ENCODE measurements at places on chromosomes 16 and 17.

DNA sequence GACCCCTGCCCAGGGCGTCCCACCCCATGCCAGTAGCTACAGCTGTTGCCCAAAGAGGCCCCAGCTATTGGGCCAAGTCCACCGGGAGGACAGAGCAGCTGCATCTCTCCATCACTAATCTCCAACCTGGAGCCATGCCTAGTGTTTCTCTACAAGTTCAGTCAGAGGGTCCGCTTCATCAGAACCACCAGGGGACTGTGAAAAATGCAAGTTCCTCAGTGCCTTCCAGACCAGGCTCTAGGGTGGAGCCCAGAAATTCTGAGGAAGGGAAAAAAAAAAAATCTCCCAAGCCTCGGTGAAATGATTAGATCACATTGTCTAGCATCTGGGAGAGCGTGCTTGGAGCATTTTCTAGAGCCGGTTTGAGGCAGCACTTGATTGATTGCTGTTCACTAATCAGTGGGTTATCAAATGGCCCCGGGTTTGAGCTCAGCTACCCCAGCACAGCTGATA lies 22.4 kb upstream of the HERPUD1 start:
- DNase-seq, result no peak

- DNase-seq, result no peak
Observed at GRCh38 chr16:24855678-24856077, 9.9 kb downstream of the SLC5A11 start.

GRCh38 chr16:24652803-24653202 lies 76.6 kb upstream of the TNRC6A start:
- no peak for DNase-seq

DNA sequence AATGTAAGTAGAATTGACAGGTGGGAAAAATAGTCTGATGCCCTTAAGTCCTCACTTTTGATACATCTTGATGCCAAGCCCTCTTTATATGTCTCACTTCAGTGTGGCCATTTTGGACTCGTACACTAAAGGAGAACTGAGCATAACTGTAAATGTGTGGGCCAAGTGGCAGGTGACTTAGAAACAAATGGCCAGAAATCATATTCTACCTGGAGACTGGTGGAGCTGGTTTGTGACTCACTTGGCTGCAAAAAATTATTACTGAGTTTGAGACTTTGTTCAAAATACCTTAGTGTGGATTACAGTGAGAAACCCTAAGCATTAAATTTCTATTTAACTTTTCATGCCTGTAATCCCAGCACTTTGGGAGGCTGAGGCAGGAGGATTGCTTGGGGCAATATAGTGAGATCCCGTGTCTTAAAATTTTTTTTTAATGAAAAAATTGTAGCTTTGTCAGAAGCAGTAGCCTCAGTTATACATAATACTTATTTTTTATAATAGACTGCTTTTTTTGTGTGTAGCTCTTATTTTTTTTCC lies 5.0 kb downstream of the HAPSTR1 start:
- DNase-seq, result no peak

DNA sequence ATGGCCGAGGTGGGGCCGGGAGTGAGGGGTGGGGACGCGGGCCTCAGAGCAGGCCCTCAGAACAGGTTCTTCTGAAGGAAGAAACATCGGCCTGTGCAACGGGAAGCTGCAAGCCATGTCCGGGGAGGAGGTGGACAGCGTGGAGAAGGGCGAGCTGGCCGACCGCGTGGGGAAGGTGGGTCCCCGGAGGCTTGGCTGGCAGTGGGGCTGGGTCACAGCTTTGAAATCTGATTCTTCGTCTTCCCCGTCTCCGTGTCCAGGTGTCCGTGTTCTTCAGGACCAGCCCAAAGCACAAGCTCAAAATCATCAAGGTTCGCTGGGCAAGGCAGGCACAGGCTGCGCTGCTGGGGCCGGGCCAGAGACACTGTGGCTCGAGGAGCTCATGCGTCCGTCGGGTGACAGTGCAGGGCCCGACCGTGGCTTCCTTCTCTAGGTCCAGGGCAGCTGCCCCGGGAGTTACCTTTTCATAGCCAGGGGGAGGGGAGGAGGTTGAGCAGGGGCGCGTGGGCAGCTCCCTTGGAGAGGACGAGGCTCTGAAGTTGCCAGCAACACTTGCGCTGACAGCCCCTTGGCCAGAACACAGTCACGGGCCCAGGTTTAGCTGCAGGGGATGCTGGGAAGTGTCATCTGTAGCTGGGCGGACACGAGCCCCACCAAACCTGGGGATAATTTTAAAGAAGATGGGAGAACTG lies 51.3 kb downstream of the MEAK7 start:
- no peak for DNase-seq

DNA sequence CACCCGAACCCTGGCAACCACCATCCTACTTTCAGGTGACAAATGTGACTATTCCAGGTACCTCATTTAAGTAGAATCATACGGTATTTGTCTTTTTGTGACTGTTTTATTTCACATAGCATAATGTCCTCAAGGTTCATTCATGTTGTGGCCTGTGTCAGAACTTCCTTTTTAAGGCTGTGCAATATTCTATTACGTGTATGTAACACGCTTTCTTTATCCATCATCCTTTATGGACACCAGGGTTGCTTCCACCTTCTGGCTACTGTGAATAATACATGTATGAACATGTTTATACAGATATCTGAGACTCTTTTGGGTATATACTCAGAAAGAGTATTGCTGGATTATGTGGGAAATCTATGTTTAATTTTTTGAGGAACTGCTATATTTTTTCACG lies 28.7 kb upstream of the RSL1D1 start:
- no peak for DNase-seq

DNA sequence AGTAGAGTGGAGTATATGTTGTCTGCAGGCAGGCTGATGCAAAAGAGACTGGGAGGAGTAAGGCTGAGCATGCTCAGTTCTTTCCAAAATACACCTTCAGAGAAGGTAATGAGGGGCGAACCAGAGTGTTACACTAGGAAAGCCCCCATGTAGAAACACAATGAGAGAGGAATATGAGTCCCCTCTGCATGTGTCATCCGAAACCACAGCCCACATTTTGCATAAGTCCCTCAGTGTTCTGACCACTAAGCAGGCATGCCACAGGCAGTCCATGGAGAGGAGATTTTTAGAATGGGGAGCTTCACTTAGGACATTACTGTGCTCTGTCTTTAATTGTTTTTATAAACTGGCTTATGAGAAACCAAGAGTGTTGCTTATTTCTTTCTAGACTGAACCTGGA lies 32.0 kb downstream of the SLC6A2 start:
- DNase-seq, result no peak

GRCh38 chr16:47705266-47705665 lies 244.1 kb downstream of the PHKB start:
- DNase-seq, result no peak

DNA sequence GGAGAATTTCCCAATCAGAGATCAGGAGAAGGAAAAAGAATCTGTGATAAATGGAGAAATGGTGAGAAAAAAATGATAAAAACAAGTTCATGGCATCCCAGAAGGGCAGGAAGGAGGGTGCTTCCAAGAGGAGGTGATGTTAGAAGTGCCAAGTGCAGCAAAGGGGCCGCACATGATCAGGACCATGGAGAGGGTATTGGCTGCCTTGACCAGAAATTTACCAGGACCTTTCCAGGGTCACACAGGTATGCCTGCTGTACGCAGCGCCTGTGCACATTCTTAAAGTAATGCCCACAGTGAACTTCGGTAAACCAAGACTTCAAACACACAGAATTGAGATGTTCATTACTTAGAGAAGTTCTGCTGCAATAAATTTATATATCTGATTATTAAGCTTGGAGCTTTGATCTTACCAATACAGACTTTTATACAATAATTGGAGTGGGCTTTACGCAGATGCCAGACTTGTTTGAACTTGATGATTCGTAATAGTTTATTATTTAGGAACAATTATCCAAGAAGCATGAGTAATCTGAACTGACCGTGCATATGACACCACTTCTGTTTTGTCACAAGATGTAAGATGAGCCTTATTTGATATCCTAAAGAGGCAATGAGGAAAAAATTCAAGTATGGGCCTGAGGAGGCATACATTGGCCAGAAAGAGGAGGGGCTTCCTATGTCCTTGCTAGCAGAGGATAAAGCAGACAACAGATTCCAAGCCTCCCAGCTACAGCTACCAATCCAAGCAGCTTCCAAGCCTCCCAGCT lies 2.2 kb upstream of the KRT33A start:
- DNase-seq, result no peak

- peak; percentile 69 for DNase-seq
Observed at GRCh38 chr17:31581491-31581890, 190.0 kb downstream of the RAB11FIP4 start.

DNA sequence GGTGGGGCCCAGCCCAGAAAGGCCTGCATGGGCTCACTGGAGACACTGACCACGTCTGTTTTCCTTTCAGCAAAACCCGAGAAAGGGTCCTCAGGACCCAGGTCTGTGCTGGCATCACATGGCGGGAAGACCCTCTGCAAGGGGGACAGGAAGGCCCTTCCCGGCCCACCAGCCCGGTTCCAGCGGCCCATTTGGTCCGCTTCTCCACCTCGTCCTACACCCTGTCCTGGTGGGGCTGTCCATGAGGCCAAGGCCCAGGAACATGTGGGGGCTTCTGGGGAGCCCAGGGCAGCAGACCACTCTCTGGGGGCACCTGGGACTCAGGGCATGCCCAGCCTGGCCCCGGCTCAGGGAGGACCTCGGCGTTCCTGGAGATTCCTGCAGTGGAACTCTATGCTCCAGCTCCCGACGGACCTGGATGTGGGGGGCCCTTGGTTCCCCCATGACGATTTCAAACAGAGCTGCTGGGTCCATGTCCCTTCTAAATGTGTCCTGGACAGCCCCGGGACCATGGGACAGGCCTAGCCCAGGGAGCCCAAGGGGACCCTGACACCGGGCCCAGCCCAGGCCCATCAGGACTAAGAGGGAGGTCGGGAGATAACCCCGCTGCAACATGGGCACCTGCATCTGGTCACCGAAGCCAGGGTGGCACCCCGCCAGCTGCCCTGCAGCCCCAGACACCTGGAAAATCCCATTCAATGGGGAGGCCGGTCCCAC lies 26.4 kb upstream of the KSR1 start:
- DNase-seq, result no peak

DNA sequence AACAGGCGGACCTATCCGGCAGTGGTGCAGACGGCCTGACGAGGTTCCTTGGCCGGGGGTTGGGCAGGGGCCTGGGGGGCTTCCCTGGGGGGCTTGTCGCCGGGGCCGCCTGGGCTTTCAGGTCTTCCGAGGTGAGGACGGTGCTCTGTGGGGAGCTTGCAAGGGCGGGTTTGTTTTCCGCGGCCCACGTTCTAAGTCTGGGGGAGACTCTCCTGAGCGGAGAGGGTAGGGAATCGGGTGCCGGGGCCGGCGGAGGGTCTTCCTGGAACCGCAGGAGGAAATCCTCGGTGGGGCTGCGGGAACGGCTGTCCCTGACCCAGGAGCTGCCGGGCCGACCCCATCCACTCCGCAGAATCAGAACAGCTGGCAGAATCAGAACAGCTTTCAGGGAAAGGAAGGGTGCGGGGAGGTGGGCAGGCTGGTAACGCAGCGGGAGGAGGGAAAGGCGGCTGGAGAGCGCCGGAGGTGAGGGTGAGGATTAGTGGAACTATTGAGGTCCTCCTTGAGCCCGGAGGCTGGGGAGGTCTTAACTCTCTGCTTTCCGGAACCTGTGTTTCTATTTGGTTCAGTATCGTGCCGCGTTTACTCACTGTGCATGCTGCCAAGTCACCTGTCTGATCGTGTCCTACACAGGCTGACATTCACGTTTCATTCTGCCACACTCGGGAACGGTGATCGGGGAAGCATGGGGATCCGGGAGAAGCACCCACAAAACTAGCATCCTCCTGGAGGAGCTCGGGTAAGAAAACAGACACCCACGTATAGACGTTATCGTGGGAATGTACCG lies 28.9 kb downstream of the CPSF4L start:
- peak; percentile 76 for DNase-seq

DNA sequence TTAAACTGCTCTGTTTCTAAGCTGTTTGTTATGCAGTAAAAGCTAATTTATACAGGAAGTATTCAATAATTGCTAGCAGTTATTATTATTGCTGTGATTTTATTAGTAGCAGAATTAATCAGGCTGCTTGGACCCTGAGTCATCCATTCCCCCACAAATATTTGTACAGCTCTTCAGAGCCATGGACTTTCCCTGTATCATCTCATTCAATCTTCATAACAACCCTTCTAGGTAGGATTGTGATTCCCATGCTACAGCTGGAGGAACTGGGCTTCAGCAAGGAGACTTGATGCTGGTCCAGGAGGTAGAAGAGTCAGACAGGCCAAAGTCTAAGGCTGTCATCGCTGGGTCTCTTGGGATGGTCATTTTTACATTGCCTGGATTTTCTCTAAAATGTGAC lies 208.3 kb downstream of the C16orf95 start:
- DNase-seq, result no peak

GRCh38 chr16:76732894-76733293 lies 455.7 kb downstream of the CNTNAP4 start:
- no peak for DNase-seq

DNA sequence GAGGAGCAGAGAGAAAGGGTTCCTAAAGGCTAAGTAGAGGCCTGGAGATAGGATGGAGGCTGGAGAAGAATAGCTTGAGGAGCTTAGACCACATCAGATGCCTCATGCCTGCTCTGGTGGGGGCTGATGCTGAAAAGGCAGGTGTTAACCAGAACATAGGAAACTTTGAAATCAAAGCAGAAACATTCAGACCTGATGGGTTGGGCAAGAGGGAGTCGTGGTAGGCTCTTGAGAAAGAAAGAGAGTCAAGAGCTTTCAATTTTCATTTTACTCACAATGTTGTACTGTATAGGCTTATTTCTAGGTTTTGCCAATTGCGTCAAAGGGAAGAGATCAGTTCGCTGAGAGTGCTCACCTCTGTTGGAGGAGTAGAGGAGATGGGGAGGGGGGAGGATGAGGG lies 406.6 kb upstream of the SALL1 start:
- DNase-seq, result no peak

GRCh38 chr16:57475711-57476339 lies 10.5 kb downstream of the DOK4 start:
- no peak for DNase-seq

DNA sequence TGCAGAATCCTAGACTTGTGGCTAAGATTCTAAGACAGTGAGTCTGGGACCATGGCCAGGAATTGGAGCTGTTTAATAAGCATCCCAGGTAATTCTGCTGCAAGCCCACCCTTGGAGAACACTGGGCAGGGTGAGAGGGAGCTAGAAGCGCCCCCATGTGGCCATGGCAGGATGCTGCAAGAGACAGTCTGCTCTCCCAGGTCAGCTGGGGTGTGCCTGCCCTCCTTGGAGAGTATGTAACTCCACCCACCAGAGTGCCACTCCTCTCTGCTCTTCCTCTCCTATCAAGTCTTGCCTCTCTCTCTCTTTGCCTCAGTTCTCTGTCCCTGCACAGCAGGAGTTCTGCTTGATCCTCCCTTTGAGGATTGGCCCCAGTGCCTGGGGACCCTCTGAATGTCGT lies 14.9 kb downstream of the RCVRN start:
- DNase-seq, result no peak

- DNase-seq, result no peak
Observed at GRCh38 chr17:48228720-48229119, 121.2 kb downstream of the SNX11 start.

Data from sciatic nerve (tissue), 2 donors.